ENCODE measurements at places on chromosomes 7 and 10. TPM values are rescaled to one million over a fixed set of nuclear protein-coding genes. Genes with fewer than 3 reads are reported as not detected.
A peak's percentile ranks its signal among the peaks of the same experiment; 100 is the strongest.

DNA sequence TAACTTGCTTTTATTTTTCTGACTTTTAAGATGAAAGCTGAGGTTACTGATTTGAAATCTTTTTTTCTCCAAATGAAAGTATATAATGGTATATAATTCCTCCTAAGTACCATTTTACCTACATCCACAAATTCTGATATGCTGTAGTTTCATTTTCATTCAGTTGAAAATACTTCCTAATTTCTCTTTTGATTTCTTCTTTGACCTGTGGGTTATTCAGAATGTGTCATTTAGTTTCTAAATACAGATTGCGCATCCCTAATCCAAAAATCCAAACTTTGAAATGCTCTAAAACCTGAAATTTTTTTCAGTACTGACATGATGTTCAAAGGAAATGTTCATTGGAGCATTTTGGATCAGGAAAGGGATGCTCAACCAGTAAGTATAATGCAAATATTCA is 168.7 kb downstream of the CELF2 start:
- peaks cover 85% of the 10 kb centered on the region for H3K4me1 ChIP-seq
- peak overlapping the region; percentile 14 for H3K27ac ChIP-seq
- DNase-seq, result no peak

GRCh38 chr10:31299119-31299518 is 19.9 kb upstream of the ZEB1 start:
- DNase-seq, result no peak
- no peak overlapping the region for H3K4me3 ChIP-seq

- H3K36me3 ChIP-seq, result peaks cover 15% of the 10 kb centered on the region
- no peaks in the 10 kb centered on the region for H3K27me3 ChIP-seq
- peaks cover 15% of the 10 kb centered on the region for H3K4me1 ChIP-seq
- no peak for DNase-seq
Observed at GRCh38 chr7:91946549-91946948, 5.9 kb downstream of the AKAP9 start.

DNA sequence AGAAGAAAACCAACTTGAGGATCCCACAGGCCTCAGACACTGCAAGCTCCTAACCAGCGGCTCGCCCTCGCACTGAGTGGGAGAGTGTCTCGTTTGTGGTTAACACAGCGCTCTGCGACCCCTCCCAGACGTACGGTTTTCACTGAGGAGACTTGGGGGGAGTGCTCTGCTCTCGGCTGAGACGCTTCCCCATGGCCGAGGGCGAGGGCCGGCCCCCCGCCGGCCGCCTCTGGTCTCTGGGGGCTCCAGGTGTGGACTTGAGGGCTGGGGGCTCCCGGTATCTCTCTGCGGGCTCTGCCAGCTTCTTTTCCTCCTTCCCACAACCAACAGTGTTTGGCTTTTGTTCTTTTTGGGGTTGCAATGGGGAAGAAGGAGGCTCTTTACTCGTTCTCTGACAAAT is 118.7 kb downstream of the LARP4B start:
- peaks cover 25% of the 10 kb centered on the region for H3K36me3 ChIP-seq
- H3K4me1 ChIP-seq, result no peaks in the 10 kb centered on the region
- H3K27me3 ChIP-seq, result no peaks in the 10 kb centered on the region
- no peak overlapping the region for H3K27ac ChIP-seq
- DNase-seq, result no peak

OR6B1 gene
- not detected for total RNA-seq

LGI1 gene
- not detected for total RNA-seq

BCCIP gene
- 44.3 TPM for total RNA-seq

All from activated naive CD8-positive, alpha-beta T cell treated with anti-CD3 and anti-CD28 coated beads, Interleukin-2, amount 10 ng/mL, durations not matched to agents 7 days and 5 days (primary cell).